ENCODE measurements at places on chromosomes 6 and 20. TPM values are rescaled to one million over a fixed set of nuclear protein-coding genes. Genes with fewer than 3 reads are reported as not detected.

The ZNF334 gene
- 1.1 TPM for total RNA-seq

The SALL4 gene
- 0.60 TPM for total RNA-seq

The ATP9A gene
- 21.4 TPM for total RNA-seq

The PGBD1 gene
- 4.8 TPM for total RNA-seq

The SH3BGRL2 gene
- total RNA-seq, result 0.29 TPM

The FAM209B gene
- total RNA-seq, result not detected
